ENCODE measurements at places on chromosomes 5 and 9.

- DNase-seq: no peak
Observed at GRCh38 chr5:129687941-129688340, 60.0 kb upstream of the MINAR2 start.

DNA sequence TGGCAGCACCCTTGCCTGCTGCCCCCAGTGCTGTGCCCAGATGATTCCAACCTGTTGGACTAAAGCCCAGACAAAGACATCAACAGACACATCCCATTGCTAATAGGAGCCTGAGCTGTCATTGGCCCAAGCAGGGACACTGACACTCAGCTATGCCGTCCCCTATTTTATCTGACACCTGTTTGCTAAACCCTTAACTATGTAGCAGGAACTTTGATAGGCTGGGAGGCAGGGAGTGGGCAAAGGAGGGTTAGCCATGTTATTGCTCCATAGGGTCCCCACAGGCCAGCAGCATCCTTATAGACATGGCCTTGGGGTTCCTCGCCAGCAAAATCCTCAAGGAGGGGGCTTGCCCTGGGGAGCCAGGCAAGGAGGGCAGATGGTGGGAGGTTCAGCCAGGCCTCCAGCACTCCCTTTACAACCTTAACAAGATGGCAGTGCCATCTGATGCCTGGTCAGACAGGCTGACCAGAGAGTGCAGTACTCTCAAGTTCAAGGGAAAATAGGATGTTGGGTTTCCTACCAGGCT is 50.4 kb upstream of the CDKN2AIPNL start:
- no peak for DNase-seq

DNA sequence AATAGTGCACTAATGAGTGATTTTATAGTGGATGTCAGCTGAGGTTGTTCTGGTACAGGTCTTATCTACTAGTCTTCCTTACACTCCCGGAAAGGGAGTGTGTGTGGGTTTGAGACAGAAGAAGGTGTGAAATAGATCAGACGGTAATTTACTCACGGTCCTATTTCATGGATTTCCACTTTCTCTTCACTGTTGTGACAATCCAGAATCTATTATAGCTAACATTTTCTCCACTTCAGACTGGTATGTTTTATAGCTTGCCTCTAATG is 7.0 kb upstream of the C9 start:
- DNase-seq: no peak

GRCh38 chr5:112077180-112077579 is 320.2 kb upstream of the NREP start:
- no peak for DNase-seq

DNA sequence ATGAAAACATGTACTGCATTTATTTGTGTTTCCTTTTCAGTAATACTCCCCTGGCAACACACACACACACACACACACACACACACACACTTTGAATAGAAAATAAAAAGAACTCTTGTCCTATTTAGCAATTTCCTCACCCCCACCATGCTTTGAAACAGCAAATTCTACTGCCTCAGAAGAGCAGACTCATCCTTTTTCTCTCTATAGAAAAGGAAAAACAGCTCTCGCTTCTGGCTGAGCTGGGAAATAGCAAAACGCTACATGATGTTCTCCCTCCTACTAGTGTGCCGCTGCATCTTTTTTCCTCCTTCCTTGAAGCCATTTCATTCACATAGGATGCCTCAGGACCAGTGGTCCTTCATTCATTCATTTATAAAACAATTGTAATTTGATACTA is 453.6 kb downstream of the CSNK1G3 start:
- no peak for DNase-seq

DNA sequence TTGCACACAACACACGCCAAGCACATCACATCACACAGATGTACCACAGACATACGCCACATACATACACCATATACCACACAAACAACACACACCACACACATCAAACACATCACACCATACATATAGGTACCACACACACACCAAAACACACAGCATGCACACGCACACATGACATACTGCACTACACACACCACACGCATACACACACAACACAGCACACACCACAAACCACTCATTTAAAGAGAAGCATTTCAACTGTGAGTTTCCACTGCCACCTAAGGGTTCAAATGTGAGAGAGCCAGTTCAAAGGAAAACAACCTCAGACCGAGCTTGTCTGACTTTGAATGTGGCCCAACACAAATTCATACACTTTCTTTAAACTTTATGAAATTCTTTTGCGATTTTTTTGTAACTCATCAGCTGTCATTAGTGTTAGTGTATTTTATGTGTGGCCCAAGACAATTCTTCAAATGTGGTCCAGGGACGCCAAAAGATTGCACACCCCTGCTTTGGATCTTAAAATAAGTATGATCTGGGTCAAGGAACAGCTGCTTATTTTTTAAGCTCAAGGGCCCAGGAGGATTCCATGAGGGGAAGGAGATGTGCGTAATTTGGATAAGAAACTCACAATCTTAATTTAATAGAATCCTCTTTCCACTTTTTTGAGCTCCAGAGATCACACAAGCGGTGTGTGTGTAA is 494.6 kb downstream of the GADD45G start:
- DNase-seq: no peak
